ENCODE measurements at places on chromosomes 6 and 20.

- no peak for DNase-seq
These were observed 119.7 kb downstream of the SH3BGRL2 start for GRCh38 chr6:79750806-79751205.

DNA sequence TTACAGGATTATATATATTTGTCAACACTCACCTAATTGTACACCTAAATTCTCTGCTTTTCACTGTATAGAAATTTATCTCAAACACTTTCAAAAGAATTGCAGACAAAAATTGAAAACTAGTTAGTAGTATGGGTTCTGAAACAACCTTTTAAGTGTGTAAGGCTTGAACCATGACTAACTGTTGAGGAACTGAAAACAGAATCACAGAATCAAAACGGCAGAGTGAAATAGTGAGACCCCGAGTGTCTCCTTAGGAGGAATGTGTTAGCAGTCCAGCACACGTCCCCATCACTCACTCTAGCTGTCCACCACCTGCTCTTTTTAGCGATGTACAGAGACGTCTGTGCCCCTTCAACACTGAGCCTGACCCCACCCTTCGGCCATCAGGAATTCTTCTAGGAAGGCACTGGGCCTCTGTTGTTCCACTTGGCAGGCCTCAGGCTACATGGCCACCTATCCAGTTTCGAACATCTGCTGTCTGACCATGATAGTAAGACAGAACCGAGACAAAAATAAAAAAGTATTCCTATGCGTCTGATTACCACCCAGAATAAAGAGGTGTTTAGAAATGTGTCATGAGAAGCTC is 227.4 kb downstream of the C6orf118 start:
- no peak for DNase-seq

- no peak for DNase-seq
These were observed 367.4 kb downstream of the CD109 start for GRCh38 chr6:74063391-74063790.

GRCh38 chr6:150202404-150202803 is 59.6 kb downstream of the PPP1R14C start:
- no peak for DNase-seq

- no peak for DNase-seq
These were observed 57.2 kb upstream of the HFE start for GRCh38 chr6:26029857-26030653.

DNA sequence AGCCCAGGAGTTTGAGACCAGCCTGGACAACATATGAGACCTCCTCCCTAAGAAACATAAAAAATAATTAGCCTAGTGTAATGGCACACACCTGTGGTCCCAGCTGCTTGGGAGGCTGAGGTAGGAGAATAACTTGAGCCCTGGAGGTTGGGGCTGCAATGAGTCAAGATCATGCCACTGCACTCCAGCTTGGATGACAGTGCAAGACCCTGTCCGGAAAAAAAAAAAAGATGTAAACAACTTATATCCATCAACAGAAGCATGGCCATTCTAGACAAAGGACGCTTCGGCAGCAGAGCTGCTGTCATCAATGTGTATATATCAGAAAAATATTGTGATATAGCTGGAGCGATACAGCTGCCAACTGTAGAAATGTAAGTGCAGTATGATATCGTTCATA is 59.6 kb upstream of the ARID1B start:
- no peak for DNase-seq

DNA sequence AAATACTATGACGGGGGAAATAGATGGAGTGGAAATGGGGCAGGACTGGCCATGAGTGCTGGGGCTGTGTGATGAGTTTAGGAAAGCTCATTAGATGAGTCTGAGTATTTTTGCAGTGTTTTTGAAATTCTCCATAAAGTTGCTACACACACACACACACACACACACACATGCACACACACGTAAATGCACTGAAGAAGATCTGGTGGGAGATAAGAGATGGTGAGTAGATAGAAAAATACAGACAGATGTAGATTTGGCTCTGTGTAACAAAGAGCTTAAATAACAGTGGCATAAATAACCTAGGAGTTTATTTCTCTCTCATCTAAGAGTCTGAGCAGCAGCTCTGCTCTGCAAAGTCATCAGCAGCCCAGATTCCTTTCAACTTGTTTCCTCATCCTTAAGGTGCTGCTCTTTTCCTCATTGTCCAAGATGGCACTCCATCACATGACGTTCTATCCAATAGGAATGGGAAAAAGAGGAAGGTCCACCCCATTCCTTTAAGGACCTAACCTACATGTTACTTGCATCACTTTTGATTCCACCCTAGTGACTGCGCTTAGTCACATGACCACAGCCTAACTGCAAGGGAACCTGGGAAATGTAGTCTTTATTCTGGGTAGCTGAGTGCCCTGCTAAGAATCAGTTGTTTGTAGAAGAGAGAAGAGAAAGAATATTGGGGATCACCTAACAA is 76.4 kb downstream of the EYA2 start:
- no peak for DNase-seq

DNA sequence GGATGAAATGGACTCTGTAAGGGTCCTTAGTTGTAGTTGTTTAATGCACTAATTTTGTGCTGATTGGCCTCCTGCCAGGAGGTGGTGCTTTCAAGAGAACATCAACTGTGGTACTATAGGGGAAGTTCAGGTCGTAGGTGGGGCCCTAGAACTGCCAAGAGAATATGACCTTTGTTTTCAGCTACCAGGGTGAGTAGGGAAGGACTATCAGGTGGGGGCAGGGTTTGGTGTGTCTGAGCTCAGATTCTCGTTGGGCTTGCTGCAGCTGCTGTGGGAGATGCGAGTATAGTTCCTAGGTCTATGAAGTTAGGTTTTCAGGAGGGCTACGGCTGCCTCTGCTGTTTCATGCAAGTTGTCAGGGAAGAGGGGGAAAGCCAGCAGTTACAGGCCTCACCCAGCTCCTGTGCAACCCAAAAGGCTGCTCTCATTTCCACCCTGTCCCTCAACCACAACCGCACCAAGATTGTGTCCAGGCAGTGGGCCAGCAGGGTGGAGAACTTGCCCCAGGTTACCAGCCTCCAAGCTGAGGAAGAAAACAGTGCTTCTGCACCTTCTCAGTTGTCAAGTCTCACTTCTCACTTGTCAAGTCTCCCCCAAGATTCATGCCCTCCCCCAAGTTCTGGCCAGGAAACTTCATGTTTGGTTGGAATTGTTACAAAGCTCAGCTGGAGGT is 626.5 kb upstream of the MAP3K7 start:
- DNase-seq: no peak

GRCh38 chr6:108728826-108729225 is 119.4 kb upstream of the ARMC2 start:
- DNase-seq: no peak

DNA sequence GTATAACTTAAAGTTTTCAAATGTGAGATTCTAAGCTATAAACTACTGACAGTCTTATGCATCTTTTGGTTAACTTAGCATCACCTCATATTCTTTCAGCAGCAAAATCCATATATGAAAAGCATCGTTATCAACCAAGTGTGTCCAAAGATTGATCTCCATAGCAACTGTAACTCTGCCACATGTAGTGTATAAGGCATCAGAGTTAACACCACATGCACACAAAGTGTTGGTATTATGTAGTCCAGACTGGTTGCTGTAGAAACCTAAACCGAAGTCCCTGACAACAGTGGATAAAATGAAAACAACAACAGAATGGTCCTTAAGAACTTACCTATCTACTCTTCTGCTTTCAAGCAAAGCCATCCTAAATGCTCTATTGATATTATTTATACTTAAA is 39.6 kb downstream of the PDSS2 start:
- DNase-seq: no peak

DNA sequence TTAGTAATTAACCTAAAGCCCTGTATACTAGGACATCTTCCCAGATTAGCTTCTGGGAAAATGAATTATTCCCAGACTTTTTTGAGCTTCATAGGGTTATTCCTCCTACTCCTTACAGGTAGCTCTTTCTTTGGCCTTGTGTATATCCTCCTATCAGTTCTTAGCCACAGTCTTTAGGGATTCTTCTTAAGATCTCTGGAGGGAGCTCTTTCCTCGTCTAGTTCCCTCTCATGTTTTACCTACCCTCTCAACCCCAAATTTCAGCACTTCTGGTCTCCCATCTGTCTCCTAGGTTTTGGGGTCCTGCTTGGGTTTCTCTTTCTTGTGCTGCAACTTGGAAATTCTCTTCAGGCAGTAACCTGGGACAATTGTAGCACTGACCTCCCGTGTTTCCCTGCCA is 46.4 kb upstream of the SLC35B3 start:
- DNase-seq: no peak

DNA sequence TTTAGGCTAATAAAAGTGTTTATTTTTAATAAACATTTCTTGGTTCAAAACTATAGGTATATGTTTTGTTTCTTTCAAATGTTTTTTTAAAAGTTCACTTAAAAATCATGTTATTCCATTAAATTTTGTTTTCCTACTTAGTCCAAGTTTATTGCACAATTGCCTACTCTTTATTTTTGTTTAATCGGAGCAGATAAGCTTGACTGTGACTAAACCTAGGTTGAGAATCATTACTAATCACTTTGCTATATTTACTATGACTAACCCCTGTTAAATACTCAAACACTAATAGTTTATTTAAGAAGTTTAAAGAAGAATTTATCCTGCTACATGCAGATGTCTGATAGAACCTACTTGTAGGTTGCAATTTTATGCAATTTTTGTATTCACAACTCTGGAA is 18.8 kb downstream of the MAP3K4 start:
- no peak for DNase-seq

DNA sequence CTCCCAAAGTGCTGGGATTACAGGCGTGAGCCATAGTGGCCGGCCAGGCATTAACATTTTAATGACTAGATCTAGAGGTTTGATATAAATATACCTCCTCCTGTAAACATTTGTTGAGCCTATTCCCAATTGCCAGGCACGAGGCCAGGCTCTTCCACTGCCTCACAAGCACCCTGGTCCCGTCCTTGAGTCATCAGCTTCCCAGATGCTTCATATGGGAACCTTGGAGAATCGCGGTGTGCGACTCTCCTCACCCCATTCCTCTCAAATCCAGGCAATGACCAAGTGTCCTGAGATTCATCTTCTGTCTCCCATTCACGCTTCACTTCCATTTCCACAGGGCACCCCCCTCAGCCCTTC is 35.9 kb upstream of the PIM1 start:
- DNase-seq: no peak

DNA sequence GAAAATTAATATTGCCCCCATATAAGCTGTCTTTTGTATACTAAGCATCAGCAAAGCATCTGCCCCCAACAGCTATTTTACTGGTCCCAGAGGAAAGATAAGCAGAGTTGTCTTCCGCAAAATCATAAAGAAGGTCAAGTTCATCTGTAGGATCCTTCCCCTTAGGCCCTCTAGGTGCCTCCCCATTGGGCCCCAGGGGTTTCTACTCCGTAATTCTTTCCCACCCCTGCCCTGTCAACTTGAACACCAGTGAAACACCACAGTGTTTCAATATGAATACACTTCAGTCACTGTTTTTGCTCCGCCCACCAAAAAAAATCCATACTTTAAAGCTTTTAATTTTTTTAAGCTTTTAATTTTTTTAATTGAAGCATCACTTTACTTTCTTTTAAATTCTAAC is 159.2 kb downstream of the ATXN1 start:
- no peak for DNase-seq

DNA sequence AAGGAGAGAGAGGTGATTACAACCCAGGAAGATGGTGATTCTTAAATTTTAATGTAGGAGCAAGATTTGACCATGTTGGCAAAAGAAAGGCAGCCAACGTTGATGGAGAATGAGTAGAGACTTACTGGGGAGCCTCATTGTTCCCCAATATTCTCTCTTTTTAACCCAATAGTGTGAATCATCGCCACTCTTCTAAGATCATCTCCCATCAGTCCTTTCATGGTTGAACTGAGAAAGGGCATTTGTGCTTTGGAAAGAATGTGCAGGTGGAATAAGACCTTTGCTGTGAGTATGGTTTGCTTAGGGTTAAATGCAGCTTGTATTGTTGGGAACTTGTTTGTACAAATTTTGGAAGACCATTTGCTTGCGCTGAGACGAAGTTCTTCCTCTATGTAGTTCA is 231.0 kb downstream of the TBXT start:
- DNase-seq: no peak

DNA sequence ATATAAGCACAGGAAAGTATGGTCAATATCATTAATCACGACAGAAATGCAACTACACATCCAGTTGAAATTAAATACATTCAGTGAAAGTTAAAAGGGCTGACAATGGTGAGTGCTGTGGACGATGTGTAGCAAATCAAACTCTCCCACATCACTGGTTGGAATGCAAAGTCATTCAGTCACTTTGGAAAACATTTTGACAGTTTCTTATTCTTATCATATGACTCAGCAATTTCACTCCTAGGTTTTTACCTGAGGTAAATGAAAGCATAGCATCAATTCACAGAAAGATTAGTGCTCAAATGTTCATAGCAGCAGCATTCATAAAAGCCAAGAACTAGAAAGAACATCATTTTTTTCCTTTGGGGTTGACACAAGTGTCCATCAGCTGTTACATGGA is 28.6 kb upstream of the SAMD5 start:
- DNase-seq: no peak

DNA sequence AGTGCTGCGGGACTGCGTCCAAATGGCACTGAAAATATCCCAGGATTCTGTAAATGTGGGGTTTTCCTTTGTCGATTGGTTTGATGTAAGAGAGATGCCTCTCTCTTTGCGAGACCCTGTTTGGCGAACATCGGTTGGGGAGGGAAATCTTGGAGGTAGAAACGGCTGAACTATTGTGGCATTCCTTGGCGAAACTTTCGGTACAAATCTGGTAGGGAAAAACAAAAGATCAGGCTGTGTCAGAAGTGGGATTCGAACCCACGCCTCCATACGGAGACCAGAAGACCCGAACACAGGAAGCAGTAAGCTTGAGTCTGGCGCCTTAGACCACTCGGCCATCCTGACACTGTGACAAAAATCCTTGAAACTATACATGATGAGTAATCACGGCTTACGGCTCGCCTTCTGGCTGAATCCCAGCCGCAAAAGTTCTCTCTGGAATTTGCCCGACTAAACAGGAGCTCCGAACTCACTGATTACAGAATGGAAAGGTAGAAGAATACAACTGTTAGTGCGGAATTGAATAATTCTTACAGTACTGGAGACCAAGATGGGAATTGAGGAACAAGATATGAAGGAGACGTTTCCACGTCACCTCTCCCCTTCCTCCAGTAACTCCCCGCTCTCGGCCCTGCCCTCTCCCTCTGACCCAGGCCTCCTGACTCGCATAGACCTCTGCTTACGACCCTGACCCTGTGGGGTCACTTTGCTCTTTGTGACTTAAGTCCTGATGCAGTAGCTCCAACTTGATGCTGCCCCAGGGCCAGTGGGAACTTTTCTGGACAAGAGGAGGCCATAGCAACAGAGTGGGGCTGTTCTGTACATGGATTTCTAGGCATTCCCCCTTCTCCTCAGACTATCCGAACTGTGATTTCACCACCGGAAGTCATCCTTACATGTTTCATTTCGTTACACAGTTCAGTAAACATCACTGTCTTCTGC is 132.8 kb upstream of the ZNF184 start:
- DNase-seq: no peak

All from stimulated activated CD8-positive, alpha-beta memory T cell treated with anti-CD3 and anti-CD28 coated beads, Interleukin-12 subunit alpha, Interleukin-12 subunit beta, amount 100 ng/mL, for 1 hour (primary cell).